ENCODE measurements at places on chromosomes 5 and 9. TPM values are rescaled to one million over a fixed set of nuclear protein-coding genes. Genes with fewer than 3 reads are reported as not detected.
A peak's percentile ranks its signal among the peaks of the same experiment; 100 is the strongest.

GRCh38 chr5:123813937-123814624 is 302.1 kb downstream of the CSNK1G3 start:
- peak; percentile 47 for DNase-seq

DNA sequence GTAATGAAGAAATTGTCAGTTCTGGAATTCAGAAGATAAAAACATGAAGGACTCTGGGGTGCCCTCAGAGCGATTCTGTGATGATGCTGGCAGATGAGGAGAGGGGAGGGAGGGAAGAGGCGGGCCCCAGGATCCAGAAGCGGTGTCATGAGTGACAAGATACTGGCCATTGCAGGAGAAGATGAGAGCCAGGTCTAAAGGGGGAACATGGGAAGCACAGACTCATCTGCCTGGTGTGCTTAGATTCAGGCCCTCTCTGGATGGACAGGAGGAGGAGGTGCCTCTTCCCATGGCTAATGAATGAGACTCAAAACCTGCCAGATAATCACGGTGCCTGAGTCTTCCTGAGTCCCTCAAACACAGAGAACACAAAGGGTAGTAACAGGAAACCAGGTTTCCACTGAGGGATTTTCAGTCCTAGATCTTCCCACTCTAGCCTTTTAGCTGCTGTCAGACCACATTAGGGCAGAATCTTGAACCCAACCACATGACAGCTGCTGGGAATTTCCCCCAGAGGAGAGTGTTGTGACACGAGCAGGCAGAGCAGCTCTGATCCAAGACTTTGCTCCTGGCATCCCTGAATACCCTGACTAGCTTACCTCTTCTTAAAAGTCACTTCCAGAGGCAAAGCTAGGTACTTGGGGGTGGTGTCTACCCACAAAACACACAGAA is 28.2 kb upstream of the HSPA9 start:
- no peak for DNase-seq

GRCh38 chr9:130833031-130833990 is 1.7 kb upstream of the ABL1 start:
- no peak for DNase-seq

DNA sequence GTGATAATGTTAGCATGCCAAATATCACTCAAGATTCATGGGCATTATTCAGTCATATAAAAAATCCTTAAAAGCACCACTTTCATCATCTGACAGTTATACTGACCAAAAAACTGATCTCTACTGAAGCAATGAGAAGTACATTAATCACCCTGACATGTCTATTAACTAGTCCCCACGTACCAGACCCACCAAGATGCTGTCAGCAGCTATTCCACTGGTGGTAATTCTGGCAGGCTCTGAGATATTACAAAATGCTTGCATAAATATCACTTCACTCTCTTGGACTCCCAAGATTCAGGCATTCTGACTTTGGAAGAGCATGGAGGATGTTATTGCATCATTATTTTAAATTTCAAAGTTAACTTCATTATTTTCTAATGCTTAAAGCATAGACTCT is 717.0 kb downstream of the DNAH5 start:
- no peak for DNase-seq

- peak; percentile 31 for DNase-seq
Measured at GRCh38 chr5:142568283-142568995, 117.5 kb downstream of the FGF1 start.

DNA sequence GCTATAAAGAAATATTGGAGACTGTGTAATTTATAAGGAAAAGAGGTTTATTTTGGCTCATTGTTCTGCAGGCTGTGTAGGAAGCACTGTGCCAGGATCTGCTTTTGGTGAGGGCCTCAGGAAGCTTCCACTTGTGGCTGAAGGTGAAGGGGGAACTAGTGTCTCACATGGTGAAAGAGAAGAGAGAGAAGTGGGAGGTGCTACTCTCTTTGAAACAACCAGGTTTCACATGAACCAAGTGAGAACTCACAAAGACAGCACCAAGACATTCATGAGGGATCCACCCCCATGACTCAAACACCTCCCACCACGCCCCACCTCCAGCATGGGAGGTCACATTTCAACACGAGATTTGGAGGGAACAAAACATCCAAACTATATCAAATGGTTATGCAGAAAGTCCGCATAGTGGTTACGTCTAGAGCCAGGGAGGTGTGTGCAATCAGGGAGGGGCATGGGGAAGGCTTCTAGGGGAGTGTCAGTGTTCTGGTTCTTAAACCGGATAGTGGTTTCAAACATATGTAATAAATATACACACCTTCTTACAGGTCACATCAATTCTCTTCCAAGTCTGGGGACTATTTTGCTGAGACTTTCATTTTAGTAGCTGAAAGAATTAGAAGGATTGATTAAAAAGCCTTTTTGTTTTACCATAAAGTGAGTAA is 113.0 kb downstream of the TRIO start:
- DNase-seq, result no peak

DNA sequence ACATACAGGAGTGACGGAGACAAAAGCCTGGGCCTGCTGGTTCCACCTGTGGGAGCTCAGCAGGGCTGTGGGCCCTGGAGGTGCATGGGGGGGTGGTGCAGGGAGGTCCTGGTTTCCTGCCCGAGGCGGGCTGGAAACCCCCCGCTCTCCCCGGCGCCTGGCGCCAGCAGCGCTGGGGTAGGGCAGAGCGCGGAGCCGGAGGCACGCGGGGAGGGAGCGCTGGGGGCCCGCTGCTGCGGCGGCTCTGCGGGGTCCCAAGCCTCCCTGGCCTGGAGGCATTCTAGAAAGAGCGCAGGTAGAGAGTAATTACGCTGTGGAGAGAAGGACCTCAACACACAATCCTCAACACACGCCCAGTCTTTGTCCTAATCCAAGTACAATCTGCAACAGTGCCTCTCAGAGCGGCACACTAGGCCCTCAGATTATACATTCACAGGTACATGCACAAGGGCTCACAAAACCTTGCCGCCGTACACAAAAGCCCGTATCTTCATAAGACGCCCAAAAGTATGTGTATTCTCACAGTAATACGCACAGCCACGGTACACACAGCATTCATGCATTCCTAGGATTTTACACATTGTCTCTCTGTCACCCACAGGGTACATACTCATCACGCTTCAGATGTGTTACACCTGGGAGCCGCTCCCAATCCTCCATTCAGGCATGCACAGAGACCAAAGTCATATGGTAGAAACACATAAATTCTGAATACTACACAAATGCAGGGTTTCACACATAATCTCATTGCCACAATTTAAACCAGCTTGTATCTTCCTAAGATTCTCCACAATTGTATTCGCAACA is 2.1 kb upstream of the HAND1 start:
- no peak for DNase-seq

- DNase-seq, result no peak
Measured at GRCh38 chr9:92501671-92502393, 19.5 kb upstream of the ASPN start.

GRCh38 chr9:101265261-101265660 is 119.5 kb downstream of the BAAT start:
- no peak for DNase-seq

DNA sequence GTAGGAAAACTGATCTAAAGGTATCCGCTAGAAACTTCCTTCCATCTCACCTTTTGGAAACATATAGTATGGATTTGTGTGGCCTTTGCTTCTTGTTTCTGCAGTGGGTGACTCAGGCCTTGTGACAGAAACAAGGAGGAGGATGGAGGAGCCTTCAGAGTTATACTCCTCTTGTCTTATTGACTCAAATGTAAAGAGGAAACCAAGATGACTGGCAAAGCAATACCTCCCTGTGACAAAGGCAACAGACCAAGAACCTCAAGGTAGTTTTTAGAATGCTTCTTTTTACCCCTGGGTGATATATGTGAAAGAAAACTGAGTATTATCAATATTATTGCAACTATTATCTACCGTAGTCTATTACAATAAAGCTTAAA is 123.3 kb upstream of the SLIT3 start:
- DNase-seq, result no peak

DNA sequence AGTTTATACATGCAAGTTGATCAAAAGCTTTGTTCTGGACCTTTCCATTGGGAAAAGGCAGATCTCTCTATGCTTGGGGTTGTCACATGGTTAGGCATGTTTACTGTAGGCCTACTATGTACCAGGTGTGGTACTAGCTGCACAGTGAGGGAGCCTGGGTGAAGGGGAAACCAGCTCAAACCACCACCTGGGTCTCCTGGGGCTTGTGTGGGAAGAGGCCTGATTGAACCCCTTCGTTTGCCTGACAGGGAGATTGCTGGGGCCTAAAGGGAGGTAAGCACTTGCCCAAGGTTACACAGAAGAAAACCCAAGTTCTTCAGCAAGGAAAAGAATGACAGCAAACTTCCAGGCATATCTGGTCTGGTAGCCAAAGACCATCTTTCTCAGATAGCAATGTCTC is 145.9 kb downstream of the MELK start:
- no peak for DNase-seq

GRCh38 chr5:157820593-157821252 is 38.2 kb downstream of the CLINT1 start:
- peak; percentile 60 for DNase-seq

DNA sequence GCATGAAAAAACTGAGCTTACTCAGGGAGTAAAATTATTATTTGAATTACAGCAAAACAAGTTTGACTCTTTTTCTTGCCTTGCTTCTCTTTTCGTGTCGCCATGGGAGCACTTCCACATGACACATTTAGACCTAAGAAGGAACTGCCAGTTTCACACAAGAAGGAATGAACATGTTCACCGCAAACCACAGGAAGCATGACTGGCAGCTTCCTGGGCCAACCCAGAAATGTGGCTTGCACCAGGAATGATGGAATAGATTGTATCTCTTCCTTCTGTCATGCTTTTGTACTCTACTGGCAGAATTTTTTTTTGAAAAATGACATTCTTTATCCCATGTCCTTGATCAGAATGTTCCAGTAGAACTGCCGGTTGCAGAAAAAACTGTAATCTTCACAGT is 32.9 kb upstream of the MAN2A1 start:
- peak; percentile 23 for DNase-seq

DNA sequence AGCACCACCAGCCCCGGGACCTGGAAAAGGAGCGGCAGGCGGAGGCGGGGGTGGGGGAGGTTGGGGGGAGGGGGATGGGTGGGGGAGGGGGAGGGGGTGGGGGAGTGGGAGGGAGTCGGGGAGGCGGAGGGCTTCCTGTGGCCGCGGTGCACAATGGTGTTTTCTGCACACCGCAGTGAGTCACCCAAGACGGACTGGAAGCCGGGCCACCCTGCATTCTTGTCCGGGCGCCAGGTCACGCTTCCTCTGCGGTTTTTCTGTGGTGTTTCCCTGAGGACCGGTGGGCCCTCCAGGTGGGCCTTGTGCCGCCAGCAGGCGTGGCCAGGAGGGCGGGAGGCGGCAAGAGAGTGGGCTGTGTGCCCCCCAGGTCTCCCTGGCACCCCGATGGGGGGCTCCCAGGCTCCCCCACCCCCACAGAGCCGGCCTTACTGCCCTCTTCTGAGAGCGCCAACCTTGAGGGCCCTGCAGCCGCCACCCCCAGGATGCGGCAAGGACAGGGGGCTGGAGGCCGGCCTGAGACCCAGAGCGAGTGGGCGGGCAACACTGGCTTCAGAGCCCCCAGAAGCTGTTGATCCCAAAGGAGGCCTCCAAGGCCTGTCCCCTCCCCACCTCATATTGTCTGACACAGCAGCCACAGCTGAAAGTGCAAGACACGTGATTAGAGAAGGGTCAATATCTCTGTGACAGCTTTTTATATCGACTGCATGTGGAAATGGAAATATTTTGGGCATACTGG is 11.1 kb downstream of the EXD3 start:
- no peak for DNase-seq

DNA sequence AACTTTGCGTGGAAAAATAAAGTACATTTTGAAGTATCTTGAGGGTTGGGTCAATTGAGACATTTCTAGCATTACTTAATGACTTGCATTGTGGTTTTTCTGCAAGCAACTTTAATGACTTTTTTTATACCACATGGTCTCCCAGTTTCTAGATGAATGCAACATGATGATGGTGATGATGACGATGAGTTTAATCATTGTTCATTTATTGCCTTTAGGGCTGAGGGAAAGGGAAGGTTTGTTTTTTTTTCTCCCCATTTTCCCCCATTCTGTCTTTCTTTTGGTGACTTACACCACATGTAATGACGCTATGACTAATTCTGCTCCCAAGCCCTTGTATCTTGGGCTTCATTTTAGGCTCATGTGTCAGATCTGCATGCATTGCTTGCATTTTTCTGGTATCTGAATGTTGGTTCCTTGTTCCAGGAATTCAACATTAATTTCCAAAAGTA is 57.7 kb upstream of the NXNL2 start:
- no peak for DNase-seq

DNA sequence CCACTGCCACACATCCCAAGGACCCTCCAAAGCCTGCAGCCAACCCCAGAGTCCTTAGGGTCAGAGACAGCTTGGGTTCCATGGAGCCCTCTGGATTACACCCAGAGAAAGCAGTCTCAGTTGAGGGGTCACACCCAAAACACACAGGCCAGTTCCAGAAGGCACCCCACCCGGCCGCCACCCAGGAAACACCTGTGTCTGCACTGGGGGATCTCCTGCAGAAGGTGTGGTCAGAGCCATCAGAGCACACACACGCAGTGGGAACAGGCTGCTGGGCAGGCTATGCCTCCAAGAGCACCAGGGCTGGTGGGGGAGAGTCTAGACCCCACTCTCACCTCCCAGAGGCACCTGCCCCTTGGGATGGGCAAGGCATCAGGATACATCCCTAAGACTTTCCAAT is 27.3 kb downstream of the NIPAL4 start:
- no peak for DNase-seq

DNA sequence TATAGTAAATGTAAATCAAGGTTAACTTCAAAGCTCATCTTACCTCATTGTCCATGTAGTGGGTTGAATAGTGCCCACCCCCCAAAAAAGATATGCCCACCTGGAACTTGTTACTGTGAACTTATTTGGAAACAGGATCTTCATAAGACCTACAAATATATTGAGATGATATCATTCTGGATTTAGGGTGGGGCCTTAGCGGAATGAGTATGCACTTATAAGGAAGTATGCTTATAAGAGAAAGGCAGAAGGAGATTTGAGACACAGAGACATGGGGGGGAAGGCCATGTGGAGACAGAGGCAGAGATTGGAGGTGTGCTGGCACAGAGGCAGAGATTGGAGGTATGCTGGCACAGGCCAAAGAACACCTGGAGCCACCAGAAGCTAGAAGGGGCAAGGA is 2.6 kb upstream of the PRRC1 start:
- no peak for DNase-seq

GRCh38 chr5:98769959-98770208 is 3.6 kb upstream of the RGMB start:
- DNase-seq, result no peak

Gene CDO1
- total RNA-seq, result 21.1 TPM

Gene GFPT2
- total RNA-seq, result 14.9 TPM

Gene WWC1
- total RNA-seq, result 7.1 TPM

Gene OXCT1
- total RNA-seq, result 26.3 TPM

Gene ADGRD2
- total RNA-seq, result not detected

Gene PJA2
- 236 TPM for total RNA-seq

Gene MYO10
- 21.3 TPM for total RNA-seq
